ENCODE measurements at places on chromosomes 6 and 20.

- DNase-seq: peak; percentile 15
Observed at GRCh38 chr6:108492131-108492766, 68.5 kb upstream of the FOXO3 start.

DNA sequence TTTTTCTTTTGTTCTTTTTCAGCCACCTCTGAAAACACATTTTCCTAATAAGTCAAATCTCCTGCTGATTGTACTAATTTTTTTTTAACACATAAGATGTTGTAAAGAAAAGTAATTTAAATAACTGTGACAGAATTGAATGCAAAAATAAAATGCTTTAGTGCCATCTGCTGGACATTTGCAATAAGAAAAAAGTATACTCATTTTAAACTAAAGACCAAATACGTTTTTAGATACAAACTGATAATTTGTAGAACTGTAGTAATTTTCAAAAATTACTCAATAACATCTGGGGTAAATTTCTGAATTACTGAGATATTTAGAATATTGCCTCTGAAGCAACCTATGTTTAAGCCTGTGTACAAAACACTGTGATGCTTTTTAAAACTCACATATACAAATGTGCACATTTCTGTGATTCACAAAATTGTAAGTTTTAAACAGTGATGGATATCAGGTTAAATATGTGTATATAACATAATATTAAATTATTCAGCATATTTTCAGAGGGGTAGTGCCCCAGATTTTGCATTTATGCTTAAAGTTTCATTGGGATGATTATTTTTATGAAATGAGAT, 198.7 kb downstream of the RIMS1 start:
- DNase-seq: no peak

- peak; percentile 55 for DNase-seq
Observed at GRCh38 chr6:40308533-40309306, 278.4 kb downstream of the LRFN2 start.

- DNase-seq: peak; percentile 72
Observed at GRCh38 chr6:136647363-136647852, 97.2 kb upstream of the MAP7 start.

- DNase-seq: no peak
Observed at GRCh38 chr6:81362246-81362645, 390.2 kb downstream of the TENT5A start.

DNA sequence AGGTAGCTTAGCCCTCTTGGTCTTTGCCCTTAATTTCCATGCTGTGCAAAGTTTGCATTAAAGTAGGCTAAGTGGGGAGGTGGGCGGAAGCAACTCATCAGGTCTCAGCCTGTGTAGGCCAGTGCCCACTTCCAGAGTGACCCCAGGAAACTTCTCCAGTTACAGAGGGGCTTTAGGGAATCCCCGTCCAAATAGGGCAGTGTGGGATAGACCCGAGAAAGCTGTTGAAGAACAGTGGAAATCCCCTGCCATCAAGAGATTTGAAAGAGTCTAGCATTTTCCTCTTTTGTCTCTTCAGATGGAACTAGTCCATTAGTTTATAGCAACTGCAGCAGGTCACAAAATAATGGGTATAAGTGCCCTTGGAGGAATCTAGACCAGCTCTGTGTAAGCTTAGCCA, 20.2 kb downstream of the SF3B5 start:
- DNase-seq: no peak

DNA sequence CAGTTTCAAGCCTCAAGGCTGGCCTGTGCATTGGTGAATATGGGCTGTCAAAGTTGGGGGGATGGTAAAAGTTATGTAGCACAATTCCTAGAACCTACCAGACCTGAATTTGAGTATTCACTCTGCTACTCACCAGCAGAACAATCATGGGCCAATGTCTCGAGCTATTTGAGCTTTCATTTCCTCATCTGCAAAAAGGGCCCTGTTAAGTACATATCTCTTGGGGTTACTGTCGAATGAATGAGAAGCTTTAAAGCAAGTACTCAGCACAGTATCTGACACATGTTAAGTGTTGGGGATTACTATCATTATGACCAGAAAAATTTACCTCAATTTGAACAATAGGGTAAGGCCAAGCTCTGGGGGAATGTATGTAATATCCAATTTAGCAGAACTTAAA, 13.5 kb upstream of the ENPP4 start:
- DNase-seq: no peak

- DNase-seq: no peak
Observed at GRCh38 chr6:52503851-52504781, 72.7 kb downstream of the TRAM2 start.

DNA sequence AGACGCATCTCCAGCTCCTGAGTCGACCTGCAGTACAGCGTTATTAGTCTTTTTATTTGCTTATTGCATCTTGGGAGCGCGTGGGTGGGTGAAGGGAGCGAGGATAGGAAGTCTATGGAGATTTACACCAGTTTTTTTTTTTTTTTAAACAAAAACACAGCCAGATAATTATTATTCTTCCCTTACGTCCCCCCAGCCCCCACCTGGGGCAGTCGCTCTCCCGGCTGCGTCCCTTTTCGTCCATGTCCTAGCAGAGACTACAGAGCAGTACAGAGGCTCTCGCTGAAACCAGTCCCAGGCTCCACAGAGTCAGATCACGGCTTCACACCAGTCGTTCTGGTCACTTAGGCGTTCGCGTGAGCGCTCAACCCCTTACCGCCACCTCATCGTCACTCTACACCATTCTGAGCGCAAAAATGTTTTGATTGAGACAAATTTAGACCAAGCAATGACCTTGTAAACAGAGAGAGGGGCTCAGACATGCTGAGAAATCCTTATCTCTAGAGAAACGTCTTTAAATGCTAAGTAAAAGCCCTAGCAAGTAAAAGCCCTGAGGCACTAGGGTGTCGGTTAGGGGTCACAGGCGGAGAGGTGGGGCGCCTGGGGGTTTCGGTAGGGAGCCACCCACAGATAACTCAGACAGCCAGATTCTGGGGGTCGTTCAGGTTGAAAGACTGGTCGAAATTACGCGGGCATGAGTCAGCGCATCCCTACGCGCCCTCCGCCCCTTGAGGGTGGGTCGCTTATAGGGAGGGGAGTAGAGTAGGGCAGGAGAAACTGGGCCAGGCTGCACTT, 975 bp upstream of the PPT2 start:
- DNase-seq: no peak

DNA sequence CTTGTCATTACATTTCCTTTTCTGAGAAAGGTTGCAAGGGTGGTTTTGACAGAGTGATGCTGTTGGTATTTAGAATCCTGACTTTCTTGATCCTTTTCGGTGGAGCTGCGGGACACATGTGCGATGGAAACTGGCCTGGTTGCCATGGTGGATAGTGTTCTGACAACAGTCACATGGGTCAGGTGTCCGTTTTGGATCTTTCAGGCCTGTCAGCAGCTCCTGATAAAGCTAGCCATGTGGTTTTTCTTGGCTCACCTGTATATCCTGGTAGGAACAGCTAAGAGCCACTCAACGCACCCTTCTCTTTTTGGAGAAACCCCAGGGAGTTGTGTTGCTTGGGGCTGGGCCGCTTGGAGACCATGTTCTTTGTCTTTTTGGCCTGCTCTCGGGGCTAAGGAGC, 177.4 kb downstream of the MTFR2 start:
- no peak for DNase-seq

DNA sequence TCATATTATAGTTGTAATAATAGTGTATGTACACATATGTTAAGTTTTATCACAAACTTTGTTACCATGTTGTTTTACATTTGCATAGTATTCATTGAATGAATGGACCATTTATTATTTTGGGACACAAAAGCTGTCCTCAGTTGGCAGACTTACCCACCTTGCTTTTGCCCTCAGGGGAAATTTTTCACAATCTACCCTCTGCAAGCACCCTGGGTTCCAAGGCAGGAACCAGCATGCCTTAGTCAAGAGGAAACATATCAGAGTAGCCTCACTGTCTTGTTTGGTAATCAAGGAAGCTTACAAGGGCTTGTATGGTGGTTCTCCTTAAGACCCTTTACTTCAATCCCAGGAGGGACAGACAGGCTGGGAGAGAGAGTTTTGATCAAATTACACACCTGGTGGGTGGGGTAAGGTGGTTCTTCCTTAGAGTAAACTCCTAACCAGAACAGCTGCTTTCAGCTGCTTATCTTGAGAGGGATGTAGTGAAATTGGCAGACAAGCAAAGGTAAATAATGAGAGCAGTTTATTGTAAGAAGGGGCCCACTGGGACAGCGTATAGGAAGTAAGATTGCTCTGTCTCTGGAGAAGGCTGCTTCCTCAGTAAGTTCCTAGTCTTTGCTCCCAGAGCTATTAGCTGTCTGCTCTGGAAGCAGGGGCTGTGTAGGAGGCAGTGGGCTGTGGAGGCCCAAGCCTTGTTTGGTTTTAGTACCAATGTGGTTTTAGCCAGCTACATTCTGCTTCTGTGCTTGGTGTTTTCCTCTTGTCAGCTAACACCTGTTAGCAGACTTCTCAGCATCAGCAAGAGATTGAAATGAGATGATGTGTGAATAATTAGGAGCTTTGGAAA, 31.1 kb downstream of the BRPF3 start:
- no peak for DNase-seq

GRCh38 chr6:41334482-41335040, 847 bp upstream of the NCR2 start:
- DNase-seq: no peak

All from CD4-positive, alpha-beta T cell treated with Interleukin-4 for 4 hours (primary cell).